ENCODE measurements at places on chromosomes 12 and 14.

GRCh38 chr12:106580671-106581508 is 1.9 kb upstream of the RFX4 start:
- no peak for DNase-seq

DNA sequence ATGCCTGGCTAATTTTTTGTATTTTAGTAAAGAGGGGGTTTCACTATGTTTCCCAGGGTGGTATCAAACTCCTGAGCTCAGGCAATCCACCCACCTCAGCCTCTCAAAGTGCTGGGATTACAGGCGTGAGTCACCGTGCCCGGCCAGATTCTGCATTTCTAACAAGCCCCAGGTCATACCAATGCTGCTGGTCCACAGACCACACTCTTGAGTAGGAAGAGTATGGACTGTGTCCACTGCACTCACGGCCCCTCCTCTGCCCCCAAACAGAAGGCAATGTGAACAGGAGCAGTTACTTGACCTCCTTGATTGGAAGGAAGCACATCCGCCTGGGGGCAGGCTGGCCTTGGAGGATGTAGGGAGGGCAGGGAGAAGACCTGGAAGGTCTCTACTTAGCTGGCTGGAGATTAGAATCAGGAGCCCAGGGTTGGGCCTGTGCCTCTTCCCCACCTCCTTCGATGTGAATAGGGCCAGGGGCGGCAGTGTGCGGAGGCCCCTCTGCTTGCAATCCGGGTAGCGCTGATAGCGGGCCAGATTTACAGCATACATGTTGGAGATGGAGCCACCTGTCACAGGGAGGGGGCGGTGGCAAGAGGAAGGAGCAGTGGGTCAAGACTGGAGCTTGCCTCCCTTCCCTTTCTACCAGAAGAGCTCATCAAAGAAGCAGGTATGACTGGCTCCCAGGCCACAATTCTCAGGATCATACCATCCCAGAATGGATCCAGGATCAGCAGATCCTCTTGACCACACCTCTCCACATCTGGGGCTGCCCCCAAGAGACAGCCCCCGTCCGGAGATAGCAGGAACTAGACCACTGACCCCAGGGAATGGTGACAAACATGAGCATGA is 9.4 kb upstream of the ZNF740 start:
- DNase-seq = no peak

DNA sequence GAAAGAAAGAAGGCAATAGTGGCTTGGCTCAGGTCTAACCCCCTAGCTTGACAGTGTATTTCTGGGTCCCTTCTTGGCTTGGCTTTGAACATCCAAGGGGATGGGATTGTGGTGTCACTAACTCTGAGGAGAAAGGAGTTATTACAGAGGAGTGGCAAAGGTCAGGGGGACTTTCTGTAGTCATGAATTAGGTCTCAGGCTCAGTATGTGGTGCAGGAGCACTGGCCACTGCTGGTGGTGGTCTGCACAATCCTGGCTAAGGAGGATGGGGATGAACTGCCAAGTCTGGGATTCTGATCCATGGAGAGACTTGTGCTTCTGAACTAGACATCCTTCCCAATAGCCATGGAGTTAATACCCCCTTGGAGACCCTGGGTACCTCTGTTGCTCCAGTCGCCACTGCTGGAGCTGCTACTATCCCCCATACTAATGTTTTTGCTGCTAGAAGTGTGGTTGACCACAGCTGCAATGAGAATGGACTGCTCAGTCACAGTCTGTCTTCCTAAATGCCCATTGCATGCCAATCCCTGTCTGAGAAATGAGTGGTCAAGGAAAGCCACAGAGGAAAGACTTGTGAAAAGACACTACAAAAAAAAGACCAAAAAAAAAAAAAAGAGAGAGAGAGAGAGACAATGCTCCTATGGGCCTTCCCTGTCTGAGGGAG is 32.5 kb downstream of the KRT76 start:
- no peak for DNase-seq

- peak; percentile 76 for DNase-seq
Observed at GRCh38 chr14:102497998-102498677, 11.4 kb downstream of the ANKRD9 start.

- DNase-seq = peak; percentile 81
Observed at GRCh38 chr12:100566887-100567637, 6.4 kb upstream of the GAS2L3 start.

GRCh38 chr12:45213107-45213506 is 2.8 kb upstream of the ANO6 start:
- DNase-seq = no peak

DNA sequence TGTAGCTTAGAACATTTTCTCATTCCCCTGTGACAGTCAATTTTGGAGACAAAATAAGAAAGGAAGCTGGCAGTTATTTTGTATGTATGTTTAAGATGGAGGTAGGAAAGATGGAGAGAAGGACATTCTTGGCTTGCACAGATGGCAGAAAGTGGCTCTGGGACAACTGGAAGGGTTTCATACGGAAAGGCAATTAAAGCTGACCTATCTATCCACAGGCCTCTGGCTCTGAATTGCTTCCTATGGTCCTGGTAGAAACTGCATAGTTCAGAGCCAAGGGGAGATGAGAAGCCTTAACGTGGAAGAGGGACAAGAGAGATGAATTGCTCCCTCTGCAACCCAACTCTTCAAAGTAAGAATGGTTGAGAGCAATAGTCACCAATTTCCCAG is 8.0 kb upstream of the NPFF start:
- DNase-seq = no peak

GRCh38 chr12:81998761-81999378 is 239.7 kb upstream of the PPFIA2 start:
- DNase-seq = no peak

DNA sequence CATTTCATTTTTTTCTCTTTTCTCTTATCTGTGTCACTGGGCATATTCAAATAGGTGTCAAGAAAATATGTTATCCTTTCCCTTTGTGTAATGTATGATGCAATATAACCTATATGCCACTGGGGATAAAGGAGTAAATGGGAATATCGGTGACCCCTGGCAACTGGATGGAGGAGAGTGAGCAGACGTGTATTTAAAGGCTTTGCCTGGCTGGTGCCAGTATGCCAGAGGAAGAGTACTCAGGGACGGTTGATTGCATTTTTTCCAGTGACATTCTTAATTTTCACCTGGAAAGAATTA is 12.0 kb upstream of the STXBP6 start:
- no peak for DNase-seq

DNA sequence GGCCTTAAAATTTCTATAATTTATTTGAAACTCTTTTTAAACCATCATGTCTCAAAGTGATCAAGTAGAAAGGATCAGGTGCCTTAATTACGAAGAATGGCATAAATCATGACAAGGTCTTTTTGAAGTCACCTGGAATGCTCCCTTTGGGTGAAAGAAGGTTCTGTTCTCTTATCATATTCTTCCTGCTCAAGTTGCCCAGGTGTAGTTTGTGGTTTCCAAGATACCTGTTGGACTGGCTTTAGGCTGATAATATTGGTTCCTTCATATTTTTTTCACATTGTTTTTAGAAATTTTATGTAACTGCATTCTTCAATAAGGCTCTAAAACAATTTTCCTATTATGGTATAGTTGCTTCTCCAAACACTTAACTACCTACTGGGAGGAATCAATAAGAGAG is 29.2 kb downstream of the RASSF3 start:
- DNase-seq = no peak

DNA sequence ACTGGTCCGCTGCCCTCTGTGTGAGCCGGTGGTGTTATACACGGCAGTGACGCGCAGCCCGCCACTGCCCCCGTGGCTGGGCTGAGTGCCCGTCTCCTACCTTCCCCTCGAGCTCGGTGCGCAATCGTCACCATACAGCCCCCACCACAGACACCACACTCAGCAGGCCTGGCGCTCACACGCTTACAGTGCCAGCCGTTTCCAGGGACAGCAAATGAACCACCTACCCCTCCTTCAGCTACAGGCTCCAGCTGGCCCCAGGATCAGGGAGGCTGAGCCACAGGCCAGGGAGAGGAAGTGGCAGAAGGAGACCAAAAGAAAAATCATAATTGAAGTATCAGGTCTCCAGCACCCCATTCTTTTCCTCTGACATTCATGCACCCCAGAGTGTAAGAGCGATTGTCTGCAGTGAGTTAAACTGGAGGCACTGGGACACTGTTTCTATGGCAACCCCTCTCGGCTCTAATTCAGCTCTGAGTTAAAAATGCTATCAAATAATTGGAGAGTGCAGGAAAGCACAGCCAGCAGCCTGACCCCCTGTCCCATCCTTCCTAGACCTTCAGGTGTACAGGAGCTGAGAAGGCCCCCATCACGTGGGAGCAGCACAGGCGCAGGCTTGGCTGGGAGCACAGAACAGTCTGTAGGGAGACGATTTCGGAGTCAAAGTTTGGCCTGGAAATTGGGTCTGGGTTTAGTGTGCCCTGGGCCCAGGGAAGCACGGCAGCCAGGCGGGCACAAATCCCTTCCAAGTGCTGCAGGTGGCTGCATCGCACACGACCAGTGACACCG is 18.0 kb downstream of the LRTM2 start:
- DNase-seq = peak; percentile 76

GRCh38 chr14:81989211-81989610 is 455.6 kb upstream of the SEL1L start:
- DNase-seq = no peak

GRCh38 chr14:95526483-95527386 is 8.1 kb upstream of the GLRX5 start:
- no peak for DNase-seq

- no peak for DNase-seq
Observed at GRCh38 chr12:5643266-5643665, 211.4 kb downstream of the NTF3 start.

DNA sequence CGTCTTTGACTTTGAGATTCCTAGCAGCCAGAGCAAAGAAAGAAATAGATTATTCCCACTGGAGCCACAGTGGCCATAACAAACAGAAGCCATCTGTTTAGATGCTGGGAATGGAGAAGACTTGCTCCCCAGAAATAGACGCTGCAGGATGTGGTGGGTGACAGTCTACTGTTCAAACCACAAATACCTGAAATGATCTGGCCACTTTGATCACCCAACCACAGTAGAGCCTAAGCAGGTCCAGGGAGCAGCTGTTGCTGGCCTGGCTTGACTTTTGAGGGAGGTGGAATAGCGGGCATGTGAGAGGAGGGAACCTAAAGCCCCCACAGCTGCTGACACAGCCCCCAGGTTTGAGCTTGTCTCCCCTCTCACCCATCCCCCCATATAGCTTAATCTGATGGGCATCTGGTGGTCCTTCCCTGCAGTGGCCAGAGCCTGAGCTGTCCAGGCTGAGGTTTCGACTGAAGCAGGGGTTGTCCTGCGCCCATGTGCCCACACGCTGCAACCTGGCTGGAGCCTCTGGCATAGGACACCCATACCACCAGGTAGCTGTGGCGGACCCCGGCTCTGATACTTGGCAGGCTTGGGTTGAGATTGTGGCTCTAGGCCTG is 38.7 kb downstream of the SH2B3 start:
- DNase-seq = no peak

DNA sequence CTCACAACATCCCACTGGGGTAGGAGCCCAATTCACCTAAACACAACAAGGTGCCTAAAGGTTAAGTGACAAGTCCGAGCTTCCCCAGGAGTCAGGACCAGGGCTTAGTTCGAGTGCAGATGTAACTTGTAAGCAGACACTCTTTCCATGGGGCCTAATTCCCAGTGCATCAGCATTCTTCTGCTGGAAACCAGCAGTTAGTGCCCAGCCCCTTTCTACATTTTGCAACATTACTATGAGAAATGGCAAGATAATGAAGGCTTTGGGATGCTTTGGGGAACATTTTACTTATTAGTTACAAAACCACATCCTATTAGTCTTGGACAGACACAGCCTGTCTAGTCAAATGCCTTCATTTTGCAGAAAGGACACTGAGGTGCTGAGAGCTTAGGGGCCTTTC is 179.8 kb downstream of the CALM1 start:
- DNase-seq = no peak

DNA sequence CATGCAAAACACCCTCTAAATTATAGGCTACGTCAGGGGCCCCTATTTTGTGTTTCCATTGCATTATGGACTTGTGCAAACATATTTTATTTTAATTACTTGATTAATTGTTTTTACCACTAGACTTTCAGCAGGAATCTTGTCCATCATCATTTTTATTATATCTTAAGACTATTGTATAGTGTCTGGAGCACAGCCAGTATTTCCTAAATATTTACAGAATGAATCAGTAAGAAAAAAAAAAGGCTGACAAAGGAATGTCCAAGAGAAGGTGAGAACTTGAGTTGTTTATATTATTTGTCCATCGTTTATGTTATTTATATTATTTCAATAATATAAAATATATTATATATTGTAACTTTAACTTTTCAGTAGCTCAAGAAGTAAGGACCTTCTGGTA is 664.7 kb downstream of the SLC6A15 start:
- no peak for DNase-seq

DNA sequence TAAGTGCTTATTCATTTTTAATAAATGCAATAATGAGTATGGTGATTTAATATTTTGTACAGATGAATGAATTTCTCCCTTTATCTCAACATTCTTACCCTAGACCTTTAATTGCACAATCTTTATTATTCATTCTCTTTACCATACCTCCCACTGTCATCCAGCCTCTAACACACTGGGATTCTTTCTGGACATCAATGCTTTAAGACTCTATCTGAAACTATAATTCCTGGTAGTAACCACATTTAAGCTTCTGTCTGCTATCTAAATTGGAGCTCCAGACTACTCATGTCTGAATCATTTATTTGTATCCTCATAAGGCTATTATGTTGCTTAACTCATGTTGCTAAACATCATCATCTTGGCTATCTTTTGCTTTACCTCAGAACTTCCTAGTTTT is 270.2 kb downstream of the ALG10B start:
- DNase-seq = no peak

DNA sequence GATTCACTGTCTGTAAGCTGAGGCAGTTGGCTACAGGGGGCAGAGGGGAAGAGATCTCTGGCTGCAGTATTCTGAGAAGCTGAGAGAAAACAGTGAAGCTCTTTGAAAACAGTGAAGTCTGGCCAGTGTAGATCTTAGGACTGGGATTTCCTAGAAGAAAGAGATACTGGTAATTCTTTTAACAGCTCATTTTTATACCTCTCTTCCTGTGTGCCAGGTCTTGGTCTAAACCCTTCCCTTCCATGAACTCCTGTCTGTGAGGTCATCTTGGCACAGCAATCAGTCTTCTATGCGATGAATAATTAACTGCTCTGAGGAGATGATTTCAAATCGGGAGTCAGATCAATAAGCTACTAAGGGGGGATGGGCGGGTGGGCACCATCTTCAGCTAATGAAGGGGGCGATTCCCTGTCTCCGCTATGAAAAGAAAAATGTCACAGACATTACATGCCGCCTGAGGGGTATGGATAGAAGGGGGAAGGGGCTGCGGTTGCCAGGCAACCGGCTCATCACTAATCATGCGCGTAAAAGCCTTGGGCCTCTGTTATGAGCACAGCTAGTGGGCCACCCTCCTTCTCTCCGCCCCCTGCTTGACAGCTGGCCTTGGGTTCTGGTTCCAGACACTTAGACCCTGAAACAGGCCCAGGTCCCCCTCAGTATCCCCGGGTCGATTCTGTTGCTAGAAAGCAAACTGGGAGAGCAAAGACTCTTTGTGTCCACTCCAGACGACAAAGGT is 75.3 kb upstream of the CEP83 start:
- DNase-seq = no peak

- no peak for DNase-seq
Observed at GRCh38 chr12:46674800-46675199, 151.0 kb downstream of the SLC38A4 start.

GRCh38 chr14:57060276-57060955 is 208.3 kb downstream of the EXOC5 start:
- DNase-seq = no peak
